ENCODE measurements at places on chromosomes 4 and X. TPM values are rescaled to one million over a fixed set of nuclear protein-coding genes. Genes with fewer than 3 reads are reported as not detected.

The UGT2B11 gene
- not detected for total RNA-seq

The FRMD7 gene
- 0.19 TPM for total RNA-seq

The CFI gene
- 248 TPM for total RNA-seq

- no peak for DNase-seq
Measured at GRCh38 chr4:125267630-125268029, 47.1 kb upstream of the FAT4 start.

DNA sequence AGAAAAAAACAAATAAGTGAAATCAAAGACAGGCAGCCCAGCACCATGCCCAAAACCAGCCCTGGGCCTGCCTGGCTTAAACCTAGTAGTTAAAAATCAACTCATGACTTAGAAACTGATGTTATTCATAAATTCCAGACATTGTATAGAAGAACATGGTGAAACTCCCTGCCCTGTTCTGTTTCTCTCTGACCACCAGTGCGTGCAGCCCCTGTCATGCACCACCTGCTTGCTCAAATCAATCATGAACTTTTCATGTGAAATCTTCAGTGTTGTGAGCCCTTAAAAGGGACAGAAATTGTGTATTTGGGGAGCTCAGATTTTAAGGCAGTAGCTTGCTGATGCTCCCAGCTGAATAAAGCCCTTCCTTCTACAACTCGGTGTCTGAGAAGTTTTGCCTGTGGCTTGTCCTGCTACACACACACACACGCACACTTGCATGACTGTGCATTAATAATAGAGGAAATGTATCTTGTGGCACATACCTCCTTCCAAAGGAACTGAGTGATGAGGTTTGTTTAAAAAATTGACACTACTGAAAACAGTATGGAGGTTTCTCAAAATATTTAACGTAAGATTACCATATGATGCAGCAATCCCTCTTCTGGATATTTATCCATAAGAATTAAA, 39.2 kb upstream of the UGT2B7 start:
- peak; percentile 76 for DNase-seq

- DNase-seq = no peak
Measured at GRCh38 chrX:129808158-129808828, 28.5 kb downstream of the SASH3 start.

DNA sequence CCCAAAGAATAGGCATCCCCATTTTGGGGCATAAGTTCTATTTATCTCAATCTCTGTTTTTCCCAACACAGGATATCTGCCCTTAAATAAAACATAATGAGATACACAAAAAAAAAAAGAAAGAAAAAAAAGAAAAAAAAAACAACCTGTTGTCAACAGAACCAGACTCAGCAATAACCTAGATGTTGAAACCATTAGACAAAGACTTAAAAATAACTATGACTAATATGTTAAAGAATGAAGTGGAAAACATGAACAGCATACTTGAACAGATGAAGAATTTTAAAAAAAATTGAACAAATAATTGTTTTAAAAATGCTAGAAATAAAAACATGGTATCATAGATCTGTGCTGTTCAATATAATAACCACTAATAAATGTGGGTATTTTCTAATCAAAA, 93.4 kb upstream of the RXFP1 start:
- no peak for DNase-seq
